ENCODE measurements at places on chromosomes 12 and 14. TPM values are rescaled to one million over a fixed set of nuclear protein-coding genes. Genes with fewer than 3 reads are reported as not detected.

DNA sequence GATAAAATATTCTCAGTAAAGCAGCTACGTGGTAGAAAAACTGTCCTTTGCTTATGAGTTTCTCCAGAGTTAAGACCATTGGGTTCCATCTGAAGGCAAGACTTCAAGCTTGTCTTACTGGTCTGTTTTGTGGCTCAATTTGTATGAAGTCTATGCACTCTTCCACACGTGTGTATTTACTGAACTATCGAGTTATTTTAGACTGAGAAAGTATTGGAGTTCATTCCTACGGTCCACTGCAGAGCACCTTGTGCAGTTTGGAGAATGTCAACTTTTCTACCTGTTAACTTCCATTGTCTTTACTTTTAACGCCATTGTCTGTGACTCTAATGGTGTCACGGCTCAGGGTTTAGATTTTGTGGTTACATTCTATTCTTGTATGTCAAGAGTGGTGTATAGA lies 3.7 kb downstream of the HIF1A start:
- no peak for DNase-seq

DNA sequence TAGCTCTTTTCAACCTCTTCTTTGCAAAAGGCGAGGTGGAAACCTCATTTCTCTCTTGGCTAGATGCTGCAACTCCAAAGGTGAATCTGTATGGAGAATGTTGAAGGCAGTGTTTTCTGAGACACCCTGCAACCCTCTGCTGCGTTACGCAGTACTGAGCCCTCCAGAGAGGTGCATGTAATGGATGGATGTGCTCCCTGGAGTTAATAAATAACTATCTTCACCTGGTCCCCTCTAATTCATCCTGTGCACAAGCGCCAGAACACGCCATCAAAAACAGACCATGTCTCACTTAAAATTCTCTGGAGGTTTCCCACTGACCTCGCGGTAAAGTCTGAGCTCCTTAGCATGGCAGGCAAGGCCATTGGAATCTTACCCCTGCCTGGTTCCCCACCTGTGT lies 234.4 kb upstream of the PWP1 start:
- no peak for DNase-seq

DNA sequence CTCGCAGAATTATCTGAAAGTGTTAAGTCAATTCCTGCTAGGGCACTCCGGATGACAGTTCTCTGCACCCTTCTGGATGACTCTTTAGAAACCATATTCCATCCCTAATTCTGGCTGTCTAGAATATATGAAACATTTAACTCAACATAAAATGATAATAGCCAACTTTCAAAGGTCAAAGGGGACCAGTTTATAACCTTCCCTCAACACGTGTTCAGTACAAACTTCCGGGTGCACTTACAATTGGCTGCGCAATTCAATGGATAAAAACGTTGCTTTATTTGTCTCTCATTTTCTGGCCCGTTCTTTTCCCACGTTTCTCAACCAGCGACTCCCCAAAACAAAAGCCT lies 1.3 kb downstream of the SBNO1 start:
- DNase-seq: no peak

GRCh38 chr12:132347176-132347855 lies 17.9 kb upstream of the GALNT9 start:
- DNase-seq: no peak

DNA sequence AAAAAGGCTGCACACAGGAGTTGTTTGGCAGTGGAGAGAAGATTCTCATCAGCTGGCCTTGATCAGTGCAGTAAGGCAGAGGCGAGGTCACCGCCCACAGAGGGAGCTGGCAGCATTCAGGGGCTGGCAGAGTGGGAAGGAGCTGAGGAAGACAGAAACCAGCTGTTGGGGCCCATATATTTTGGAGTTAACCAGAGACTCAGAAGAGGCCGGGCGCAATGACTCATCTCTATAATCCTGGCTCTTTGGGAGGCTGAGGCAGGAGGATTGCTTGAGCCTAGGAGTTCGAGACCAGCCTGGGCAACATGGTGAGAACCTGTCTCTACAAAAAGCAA lies 17.7 kb downstream of the SMCO2 start:
- peak; percentile 67 for DNase-seq

GRCh38 chr12:122111089-122111641 lies 32.6 kb downstream of the MLXIP start:
- no peak for DNase-seq

DNA sequence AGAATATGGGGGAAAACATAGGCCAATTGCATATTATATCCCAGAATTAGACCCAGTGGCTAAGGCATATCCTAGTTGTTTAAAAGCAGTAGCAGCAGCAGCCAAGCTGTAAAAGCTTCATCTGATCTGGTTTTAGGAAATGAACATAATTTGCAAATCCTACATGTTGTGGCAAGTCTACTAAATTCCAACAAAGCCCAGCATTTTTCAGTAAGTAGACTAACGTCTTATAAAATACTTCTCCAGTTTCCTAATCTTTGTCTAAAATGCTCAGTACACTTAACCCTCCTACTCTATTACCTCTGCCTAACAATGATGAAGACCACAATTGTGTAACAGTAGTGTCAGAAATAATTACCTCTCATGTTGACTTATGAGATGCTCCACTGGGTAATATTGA lies 70.9 kb upstream of the RERGL start:
- DNase-seq: no peak

DNA sequence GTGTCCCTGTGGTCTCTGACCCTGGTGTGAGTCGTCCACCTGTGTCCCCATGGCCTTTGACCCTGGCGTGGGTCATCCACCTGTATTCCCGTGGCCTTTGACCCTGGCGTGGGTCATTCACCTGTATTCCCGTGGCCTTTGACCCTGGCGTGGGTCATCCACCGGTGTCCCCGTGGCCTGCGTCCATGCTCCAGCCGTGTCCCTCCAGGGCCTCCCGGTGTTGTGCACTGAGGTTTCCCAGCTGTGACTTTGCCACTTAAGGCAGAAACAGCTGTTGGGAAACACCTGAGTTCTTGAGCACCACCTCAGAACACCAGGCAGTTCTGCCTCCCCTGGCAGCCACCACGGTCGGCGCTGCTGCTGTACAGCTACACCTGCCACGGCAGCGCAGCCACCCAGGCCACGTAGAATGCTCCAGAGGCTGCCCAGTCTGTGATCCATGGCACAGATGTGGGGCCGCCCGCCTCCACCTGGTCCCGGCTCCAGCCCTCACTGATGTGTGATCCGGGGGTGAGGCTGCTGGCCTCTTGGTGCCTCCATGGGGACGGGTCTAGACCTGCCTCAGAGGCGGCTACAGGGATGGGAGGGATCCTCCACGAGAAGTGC lies 69.1 kb upstream of the GALNT9 start:
- DNase-seq: no peak

DNA sequence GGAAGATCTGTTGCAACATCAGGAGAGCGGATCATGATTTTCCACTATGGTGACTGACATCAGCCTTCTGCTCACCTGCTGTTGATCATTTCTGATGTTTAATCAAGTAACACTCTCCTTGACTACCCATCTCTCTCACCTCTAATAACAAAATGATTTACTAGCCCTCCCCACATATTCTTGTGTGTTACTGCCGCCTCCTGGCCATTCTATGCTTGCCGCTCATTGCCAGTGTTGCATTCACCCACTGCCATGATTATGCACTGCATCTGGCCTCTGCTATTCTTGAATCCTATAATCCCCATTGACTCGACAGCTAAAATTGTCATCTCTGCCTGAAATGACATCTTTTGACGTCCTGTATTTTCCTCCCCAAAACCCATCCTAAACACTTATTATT lies 113.8 kb downstream of the RERGL start:
- no peak for DNase-seq

DNA sequence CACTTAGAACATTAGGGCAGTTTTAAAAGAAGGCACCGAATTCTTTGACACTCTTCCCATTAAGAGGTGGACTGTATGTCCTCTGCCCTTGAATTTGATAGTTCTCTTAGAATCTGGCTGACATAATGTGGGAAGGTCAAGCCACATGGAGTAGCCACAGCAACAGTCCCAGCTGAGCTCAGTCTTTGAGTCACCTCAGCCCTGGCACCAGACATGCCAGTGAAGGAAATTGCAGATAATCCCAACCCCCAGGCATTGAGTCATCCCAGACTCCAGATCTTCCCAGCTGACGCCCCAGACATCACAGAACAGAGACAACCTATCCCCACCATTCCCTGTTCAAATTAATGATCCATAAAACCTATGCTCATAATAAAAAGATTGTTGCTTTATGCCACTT lies 83.4 kb downstream of the GTF2A1 start:
- DNase-seq: no peak

GRCh38 chr12:119178544-119179334 lies at the start of gene HSPB8:
Gene HSPB8 (plus strand): TSS chr12:119178931. CDS start chr12:119179313, 382 bp downstream.
- DNase-seq: peak; percentile 95

DNA sequence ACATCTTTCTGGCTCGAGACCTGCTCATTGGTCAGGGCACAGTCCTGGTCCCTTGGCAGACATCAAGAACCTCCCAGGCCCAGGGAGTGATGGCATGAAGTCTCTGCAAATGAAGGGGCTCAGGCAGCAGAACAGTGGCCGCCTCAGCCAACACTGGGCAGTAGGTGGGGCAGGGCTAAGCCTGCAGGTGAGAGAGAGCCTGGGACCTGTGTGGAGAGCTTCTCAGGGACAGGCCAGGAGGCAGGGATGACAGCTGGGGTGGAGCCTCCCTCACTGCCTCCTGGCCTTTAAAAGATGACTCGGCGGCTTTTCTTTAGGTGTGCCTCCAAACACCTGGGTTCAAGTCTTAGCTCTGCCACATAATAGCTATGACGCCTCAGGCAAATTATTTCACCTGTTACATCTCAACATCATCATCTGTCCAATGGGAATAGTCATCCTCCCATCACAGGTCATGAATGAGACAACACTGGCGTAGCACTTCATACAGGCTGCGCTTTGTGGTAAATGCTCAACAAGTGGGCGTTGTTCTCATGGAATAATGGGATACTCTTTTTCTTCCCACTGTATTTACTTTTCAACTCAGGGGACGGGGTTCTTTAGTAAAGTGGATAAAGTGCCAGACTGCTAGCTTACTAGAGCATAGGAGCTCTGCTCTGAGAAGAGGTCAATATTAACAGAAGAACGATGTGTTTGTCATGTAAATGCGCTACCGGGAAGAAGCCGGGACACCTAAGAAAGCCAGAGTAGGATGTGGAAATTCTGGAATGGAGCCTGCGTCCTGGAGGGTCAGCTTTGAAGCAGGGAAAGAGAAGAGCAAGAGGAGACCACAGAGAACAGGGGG lies 277.4 kb downstream of the FOXN3 start:
- no peak for DNase-seq

GRCh38 chr14:44962334-44963043 lies 499 bp downstream of the TOGARAM1 start:
- peak; percentile 72 for DNase-seq

GRCh38 chr14:23356662-23357061 lies 4.0 kb upstream of the SLC22A17 start:
- DNase-seq: no peak

DNA sequence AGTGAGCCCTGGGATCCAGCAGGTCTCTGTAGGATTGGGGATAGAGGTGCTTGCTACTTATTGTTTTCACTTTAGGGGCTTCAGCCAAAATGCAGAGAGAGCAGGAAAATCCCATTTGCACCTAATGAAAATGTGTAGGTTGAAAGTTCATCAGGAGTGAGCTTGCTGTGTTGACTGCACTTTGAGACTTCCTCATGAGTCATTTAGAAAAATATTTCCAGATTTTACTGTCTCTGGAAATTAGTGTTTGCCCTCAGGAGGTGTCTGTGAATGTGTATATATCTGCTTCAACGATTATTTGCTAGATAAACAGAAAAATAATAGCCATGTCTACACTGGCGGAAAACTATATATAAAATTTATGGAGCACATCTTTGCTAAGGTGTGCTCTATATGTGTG lies 159.3 kb downstream of the CAND1 start:
- DNase-seq: no peak

DNA sequence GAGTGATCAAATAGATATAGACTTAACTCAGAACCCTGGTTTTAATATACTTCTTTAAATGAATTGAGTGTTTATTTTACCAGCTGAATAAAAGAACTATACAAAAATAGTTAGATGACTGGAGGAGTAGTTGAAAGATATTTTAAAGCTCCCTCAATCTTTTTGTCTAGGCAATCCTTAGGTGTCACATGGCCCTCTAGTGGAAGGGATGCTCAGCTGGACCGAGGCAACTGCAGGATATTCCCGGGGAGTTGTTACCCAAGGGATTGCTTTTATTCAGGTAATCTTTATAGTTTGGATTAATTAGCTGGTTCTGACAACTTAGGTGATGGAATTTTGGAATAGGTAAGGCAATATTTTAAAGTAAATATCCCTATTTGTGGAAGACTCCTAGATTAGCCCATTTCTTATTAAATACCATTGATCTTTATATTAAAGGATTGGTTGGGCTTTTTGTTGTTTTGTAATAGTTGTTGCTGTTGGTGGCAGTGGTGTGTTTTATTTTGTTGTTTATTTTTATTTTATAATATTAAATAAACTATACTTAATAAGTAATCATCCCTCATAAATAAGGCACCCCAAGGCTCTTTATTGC lies 57.1 kb downstream of the ZDHHC17 start:
- no peak for DNase-seq

- no peak for DNase-seq
These were observed 523.0 kb upstream of the FOXG1 start for GRCh38 chr14:28243600-28243999.

- no peak for DNase-seq
These were observed 77.5 kb upstream of the KRAS start for GRCh38 chr12:25328072-25328712.

GRCh38 chr14:92719890-92720323 lies 28.5 kb downstream of the LGMN start:
- DNase-seq: no peak

GRCh38 chr14:83372271-83372670 lies 1838.6 kb upstream of the SEL1L start:
- DNase-seq: no peak

DNA sequence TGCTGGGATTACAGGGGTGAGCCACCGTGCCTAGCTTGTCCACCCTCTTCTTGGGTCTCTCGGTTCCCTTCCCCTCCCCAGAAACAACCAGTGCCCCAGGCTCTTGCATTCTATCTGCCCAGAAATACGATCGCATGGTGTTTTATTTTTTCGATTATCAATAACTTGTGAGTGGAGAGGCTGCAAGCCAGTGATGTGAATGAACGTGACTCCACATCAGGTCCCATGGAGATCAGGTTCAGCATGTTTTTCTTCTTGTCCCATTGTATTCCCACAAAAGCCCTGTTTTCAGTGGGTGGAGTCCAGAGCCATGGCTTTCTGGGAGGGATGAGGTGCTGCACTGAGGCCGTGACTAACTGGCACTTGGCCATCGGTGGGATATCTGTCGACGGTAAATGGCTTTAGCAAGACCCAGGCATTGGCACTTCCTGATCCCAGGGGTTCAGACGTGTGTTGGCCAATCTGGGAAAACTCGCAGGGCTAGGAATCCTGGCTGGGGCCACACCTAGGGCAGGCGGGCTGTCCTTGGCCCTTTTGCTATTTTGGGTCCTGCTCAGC lies 12.7 kb upstream of the HNF1A start:
- DNase-seq: no peak

Gene PLEKHG7
- not detected for total RNA-seq

Gene ZNF705A
- not detected for total RNA-seq

Gene GALNT8
- 4.3 TPM for total RNA-seq

Gene PCNX1
- total RNA-seq: 31.0 TPM

Gene SSPN
- 114 TPM for total RNA-seq

Gene ACRBP
- 0.60 TPM for total RNA-seq

Gene CYP27B1
- total RNA-seq: 0.44 TPM
